ENCODE measurements at places on chromosomes 11 and 22. TPM values are rescaled to one million over a fixed set of nuclear protein-coding genes. Genes with fewer than 3 reads are reported as not detected.

Gene CHRDL2
- total RNA-seq = not detected

Gene MEN1
- total RNA-seq = 20.4 TPM

Gene APOA5
- total RNA-seq = not detected

Gene KLHL22
- total RNA-seq = 33.5 TPM

Gene NCR3LG1
- total RNA-seq = 12.7 TPM

Gene OR5A1
- not detected for total RNA-seq

Gene TRPM5
- not detected for total RNA-seq
